ENCODE measurements at places on chromosomes 1 and 21.

GRCh38 chr1:178947677-178947981, 76.8 kb upstream of the ANGPTL1 start:
- no peak for DNase-seq

DNA sequence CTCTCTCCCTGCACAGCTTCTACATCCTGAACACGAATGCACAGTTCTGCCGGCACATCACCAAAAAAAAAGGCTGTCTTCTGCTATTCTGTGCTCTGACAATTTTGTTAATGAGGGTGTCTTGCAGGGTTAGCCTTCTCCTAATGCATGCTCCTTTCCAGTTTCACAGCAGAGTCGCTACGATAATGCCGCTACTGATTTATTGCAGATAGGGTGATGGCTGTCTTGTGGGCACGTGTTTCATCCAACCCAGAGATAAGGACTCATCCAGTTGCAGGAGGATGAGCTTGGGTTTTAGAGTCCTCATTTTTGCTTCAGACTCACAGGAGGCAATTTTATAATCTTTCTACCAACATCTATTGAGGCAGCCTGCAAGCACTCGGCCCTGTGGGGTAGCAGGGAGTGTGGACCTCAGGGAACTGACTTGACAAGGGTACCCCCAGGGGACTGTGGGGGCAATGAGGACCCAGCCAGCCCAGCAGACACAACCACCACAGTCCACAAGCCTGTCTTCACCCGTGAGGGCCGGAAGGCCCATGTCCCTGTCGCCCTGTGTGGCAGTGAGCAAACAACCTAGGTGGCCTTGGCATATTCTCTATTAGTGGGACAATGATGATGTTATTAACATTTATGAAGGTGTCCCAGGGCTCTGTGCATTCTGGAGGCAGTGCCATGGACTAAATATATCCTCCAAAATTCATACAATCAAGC, 15.4 kb upstream of the UTS2 start:
- no peak for DNase-seq

- no peak for DNase-seq
These were observed 315.0 kb upstream of the VAMP3 start for GRCh38 chr1:7455796-7456721.

DNA sequence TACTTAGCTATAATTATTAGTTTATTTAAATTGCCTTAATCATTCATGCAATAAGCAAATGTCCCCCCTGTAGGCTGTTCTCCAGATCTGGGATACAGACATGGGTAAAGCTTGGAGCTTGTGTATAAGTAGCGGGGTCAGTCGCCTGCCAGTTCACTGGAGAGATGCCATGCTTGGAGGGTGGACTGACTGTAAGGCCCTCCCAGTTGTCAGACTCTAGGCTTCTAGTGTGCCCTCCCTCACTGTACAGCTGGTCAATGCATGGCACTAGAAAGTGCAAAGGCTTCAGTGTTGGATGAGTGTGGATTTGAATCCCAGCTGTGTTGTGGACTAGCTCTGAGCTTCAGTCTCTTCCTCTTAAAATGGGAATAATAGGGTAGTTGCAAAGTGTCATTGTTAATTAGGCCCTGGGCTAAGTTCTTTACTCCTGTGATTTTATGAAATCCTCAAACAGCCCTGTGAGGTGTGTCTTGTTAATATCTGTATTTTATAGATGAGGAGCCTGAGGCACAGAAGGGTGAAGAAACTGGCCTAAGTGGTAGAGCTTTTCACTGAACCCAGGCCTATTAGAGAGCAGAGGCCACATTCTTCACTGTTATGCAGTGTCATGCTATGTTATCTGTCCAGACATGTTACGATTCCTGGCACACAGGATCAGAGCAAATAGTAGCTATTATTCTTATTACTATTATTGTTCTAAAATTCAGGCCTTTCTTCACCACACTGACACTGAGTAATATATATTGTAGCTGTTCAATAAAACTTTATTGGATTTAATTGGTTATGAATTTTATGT, 85.9 kb downstream of the ROR1 start:
- DNase-seq = no peak

GRCh38 chr1:42365118-42365517, 15.5 kb upstream of the RIMKLA start:
- DNase-seq = no peak

DNA sequence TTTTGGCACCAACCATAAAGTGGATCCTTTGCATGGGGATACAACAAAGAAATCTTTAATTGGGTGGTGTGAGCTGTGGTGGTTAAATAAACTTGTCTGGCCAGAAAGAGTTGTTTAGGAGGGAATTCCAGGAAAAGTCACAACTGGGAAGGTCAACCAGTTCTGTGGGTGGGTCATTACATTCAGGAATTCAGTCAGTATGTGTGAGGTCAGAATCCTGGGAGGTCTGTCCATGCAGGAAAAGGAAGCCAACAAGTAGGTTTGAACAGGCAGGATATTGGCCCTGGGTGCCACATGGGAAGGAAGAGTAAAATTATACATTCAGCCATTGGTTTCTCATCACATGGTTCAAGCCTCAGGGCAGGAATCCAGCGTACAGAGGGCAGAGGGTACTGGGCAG, 162.3 kb upstream of the ADAMTS5 start:
- DNase-seq = no peak

DNA sequence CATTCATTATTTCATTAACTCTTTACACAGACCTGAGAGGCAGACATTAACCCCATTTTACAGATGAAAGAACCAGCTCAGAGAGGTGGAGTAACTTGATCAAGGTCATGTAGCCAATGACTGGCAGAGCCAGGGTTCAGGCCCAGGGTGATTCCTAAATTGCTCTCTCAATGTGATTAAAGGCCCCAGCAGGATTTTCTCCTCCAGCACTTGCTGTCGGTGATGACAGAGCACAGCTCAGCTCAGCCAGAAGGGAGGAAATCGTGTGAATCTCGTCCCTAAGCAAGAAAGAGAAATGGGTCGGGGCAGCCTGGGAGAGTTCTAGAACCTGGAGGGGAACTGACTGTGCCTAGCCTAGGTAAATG, 19.5 kb upstream of the RNF19B start:
- DNase-seq = no peak

DNA sequence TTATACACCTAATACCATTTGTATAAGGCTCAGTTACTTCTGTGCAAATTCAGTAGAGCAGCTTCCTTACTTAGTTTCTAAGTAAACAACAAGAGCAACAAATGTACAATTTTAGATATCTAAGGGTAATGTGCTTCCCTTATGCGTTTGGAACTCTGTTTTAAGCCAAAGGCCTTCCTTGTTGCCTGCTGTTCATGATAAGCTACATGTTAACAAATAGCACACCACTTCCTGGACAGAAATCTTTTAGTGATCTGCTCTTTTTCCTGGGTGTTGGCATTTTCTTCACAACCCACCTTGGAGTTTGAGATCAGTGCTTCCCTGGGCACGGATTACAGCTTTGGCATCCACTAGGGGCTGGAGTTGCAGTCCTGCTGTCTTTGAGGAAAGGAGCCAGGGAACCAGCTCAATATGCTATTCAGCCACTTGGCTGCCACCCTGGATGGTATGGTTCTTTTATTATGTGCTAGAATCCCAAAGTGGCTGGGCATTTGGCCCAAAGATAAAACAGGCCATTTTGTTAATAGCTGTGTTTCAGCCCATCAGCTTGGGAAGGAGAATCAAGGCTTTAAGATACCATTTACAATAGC, 55.6 kb upstream of the ADAR start:
- no peak for DNase-seq

DNA sequence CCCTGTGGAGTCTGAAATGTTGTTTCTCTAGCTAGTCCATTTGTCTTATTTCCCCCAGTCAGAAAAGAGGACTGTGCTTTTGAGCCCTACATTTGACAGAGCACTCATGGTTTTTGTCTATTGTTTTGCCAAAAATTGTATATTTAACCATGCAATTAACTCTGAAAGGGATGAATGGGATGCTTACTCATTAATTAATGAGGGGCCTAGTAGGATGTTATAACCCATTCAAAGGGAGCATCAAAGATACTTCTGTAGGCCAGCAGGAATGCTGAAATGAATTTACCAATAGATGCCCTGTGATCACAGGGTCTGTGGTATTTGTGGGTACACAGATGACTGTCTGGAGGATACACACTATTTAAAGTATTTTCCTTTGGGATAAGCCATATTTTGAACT, 147.7 kb downstream of the FCRL5 start:
- DNase-seq = no peak

GRCh38 chr1:248811514-248812490, 13.9 kb downstream of the SH3BP5L start:
- no peak for DNase-seq

DNA sequence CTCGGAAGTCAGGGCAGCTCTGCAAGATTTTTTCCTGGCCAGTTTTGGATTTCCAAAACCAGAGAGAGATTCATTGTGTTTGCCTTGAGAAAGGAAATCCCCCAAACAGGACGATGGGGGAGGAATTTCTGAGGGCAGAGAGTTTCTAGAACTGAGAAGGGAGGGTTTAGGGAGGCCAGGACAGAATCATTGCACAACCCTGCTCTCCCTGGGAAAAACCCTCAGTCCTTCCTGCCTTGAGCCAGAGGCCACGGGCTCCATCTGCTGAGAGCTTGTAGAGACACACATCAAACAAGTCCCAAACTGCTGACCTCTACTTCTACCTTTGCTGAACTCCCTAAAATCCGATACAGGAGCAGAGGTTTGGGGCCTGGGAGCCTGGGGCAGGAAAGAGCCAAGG, 99.7 kb downstream of the NMNAT2 start:
- DNase-seq = no peak

GRCh38 chr1:203592156-203592555, 34.5 kb upstream of the ATP2B4 start:
- no peak for DNase-seq

GRCh38 chr1:190416239-190416638, 61.4 kb downstream of the BRINP3 start:
- no peak for DNase-seq

DNA sequence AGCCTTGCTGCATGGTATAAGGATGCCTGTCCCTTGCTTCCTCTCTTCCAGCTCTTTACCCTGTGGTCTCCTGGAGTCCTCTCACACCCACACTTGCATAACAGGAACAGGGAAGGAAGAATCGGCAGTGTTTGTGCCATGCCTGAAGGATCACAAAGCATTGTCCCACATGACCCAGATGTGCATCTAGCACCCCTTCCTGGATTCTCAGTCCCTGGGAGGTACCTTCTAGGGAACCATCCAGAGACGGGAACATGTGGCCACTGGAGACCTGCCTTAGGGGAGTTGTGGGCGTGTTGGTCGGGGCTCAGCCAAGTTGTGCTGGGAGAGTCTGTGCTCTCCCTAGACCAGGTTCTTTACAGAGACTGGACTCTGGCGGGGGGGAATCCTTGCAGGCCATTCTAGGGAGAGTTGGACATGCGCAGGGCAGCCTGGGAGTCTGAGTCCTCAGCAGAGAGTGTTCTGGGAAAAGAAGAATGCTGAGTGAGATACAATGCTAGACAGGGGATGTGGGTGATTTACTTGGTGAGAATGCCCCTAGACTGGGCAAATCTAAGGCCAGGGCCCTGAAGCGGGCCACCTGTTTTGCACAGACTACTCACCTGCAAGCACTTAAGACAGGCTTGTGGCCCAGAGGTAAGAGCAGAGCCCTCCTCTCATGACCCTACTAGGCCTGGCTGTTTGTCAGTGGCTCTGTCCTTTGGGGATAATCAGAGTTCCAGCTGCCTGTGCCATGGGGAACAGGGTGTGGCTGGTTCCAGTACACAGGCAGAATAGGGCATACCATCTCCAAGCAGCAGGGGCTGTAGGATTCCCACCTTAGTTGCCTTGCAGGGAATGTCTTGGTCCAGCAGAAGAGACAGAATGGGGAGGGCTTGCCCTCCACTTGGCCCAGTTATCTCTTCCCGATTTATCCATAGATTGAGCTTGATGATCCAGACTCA, 89.8 kb downstream of the MAN1C1 start:
- no peak for DNase-seq

DNA sequence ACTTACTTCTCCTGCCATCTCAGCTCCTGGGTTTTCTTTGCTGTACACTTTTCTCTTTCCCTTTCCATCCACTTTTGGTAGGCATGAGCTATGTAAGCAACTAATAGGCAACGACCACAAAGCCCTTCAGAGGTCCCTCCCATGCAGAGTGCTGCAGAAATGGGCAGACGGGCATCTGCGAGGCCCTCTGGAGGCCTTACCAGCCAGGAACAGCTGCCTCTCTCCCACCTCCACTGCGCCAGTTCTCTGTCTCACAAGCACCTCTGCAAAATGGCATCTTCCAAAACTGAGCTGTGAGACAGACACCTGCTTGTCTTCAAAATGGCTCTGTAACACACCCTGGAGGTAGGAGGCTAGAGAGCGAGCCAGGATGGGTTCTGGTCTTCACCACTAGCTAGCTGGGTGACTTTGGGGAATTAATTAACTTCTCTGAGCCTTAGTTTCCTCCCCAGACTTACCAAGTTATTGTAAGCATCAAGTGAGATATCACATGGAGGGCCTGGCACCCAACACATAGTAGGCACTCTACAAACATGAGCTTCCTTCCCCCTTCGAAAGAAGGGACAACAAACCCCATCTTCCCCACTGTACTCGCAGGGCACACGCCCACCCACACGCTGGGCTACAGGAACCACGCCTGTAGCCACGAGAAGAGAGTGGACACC, 62.0 kb downstream of the BCAR3 start:
- no peak for DNase-seq

DNA sequence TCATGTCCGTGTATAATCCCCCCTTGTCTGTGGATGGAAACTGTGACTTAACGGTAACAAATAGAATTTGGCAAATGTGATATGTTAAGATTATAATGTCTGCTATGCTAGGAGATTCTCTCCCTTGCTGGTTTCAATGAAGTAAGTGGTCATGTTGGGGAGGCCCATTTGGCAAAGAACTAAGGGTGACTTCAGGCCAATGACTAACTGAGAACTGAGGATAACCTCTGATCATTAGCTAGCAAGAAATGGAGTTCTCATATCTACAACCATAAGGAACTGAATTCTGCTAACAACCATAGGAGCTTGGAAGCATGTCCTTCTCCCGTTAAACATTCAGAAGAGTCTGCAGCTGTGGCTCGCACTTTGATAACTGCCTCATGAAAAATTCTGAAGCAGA, 2.3 kb downstream of the IFI44L start:
- no peak for DNase-seq

- DNase-seq = no peak
These were observed 172.4 kb downstream of the NFIA start for GRCh38 chr1:61254634-61255357.

DNA sequence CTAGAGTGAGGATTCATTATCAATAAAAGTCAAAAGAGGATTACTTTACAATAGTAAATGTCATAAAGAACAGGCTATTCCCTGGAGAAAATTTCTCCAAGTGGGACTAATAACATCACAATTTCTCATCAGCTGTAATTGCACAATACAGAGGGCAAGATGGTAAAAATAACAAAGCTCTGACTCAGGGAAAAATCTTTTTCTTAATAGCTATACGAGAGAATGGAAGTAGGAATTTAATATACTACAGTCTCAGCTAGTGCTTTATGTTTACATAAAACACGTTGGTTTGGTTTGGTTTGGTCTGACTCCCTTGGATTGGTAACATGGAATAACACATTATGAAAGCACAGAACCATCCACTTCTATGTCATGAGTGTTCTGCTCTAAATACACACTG, 397.6 kb downstream of the LRRIQ3 start:
- no peak for DNase-seq

- no peak for DNase-seq
These were observed 2.0 kb downstream of the VSIG8 start for GRCh38 chr1:159860456-159860855.

All from naive B cell (primary cell).